ENCODE measurements at places on chromosomes 6 and 20.

- DNase-seq: no peak
Measured at GRCh38 chr20:29756664-29757063, 1500.8 kb upstream of the DEFB115 start.

GRCh38 chr20:5327356-5327755, 10.6 kb upstream of the PROKR2 start:
- no peak for DNase-seq

GRCh38 chr6:163955096-163955495, 540.6 kb downstream of the QKI start:
- DNase-seq: no peak

DNA sequence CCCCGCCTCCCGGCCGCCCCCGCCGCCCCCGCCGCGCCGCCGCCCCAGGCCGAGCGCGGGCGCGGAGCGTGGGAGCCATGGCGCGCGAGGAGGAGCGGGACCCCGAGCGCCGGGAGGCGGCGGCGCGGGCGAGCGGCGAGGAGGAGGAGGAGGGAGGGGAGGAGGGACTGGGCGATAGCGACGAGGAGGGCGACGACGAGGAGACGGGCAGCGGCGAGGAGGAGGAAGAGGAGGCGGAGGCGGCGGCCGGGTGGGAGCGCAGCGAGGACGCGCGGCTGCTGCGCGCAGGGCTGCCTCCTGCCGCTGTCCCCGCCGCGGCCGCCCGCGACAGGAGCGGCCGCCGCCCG, at the start of gene SLC24A3:
SLC24A3 (plus strand) TSS at position 174 of the 347 bp plus-strand sequence.
- DNase-seq: no peak

GRCh38 chr6:140138311-140139010, 764.0 kb upstream of the CITED2 start:
- no peak for DNase-seq

DNA sequence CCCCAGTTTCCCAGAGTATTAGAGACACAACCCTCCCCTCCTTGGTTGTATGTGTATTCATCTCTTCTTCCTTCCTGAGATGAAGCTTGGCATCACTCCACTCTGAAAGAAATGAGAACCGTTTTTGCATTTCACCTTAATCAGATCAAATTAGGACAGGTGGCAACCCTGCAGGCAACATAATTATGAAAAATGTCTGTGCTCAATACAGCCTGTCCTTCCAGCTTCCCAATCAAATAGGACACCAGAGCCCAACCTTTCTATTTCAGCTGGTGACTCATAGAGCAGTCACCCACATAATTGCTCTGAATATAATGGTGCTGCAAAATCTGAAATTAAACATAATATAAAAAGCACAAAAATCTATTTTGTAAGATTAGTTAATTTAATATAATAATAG, 310.2 kb upstream of the AGPAT4 start:
- no peak for DNase-seq

DNA sequence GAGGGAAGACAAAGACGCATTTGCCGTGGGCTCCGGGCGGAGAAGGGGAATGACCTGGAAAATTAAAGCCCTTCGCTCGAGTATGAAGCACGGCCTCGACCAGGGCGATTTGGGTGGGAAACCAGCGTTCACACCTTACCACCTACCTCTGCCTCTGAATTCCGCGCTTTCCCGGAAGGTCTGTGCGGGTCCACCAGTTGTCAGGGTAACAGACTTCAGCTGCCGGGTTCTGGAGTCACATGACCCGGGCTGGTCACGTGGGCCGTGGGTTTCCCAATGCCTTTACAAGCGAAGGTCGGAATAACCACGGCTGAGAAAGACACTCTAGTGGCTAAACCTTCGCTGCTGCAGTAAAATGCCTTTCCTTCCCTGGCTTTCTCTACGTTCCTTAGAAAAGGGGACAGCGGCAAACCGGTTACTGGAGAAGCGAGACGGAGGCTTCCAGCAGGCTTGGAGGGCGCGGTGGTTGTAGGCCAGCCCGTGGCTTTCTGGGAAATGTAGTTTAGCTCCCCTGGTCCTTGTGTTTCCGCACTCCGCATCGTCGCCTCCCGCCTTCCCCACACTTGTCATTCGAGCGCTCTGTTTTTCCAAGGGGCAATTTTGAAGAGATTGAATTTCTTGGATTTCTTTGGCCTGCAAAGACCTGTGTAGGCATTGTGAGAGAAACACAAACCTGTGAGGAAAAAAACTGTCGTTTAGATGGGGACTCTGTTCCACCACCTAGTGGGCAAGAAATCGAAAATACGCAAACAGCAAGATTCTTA, at the start of gene CEP162:
CEP162 (minus strand) TSS at position 210 of the 764 bp plus-strand sequence. CDS start 1,250 bp downstream, outside the sequence.
- DNase-seq: peak; percentile 91

DNA sequence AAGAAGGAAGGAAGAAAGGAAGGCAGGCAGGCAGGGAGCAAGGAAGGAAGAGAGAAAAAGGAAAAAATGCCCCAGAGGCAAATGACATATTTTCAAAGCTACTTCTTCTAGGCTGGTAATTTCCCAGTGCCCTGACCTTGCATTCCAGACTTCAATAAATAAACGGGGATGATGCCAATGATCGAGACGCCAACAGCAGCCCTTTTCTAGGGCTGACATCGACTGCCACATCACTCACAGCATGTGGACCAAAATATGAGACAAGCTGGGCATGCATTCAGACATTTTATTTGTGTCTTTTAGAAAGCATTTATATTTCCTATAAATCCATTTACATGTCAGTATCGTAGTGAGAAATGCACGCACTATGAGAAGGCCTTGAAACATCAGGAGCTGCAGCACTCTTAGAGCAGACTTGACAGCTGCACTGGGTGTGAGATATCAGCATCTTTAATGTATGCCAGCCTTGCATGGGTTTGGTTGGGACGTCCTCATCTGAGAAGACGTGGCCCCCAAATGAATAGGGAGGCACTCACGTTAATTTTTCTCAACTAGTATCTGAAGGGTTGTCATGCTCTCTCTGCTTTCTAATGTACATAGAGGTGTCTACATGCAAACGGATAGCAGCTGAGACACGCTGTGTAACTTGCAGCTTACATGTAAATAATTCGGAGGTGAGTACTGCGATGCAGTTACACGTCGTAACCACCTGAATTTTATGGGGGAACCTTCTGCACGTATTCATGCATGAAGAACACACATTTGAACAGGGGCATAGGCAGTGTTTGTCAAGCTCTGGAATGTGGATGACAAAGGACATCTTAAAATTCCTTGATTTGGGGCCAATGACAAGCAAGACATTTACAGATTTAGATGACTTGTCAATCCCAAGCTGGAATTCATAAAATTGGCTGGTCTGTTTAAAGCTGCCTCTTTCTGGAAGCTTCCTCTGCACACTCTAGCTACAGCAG, 149.1 kb upstream of the AGPAT4 start:
- no peak for DNase-seq

GRCh38 chr20:36214684-36215256, 21.5 kb upstream of the AAR2 start:
- peak; percentile 27 for DNase-seq

- no peak for DNase-seq
Measured at GRCh38 chr20:9427430-9428291, 86.7 kb upstream of the LAMP5 start.

DNA sequence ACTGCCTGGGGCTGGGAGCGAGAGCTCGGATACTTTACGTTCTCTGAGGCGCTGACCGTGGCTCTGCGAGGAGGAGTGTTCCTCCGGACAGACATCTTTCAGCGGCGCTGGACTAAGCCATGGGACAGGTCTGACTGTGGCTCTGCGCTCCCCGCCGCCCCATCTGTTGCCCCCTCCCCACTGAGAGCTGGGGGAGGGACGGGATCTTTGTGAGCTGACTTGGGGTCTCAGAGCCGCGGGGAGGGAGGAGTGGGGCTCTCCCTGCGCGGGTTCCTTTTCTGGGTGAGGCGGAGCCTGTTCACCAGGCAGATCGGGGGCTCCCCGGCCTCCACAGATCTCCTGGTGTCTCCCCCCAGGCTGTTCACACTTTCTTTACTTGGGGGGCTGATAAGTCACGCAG, 11.3 kb upstream of the GATA5 start:
- DNase-seq: no peak

- no peak for DNase-seq
Measured at GRCh38 chr20:53016534-53017042, 44.4 kb downstream of the TSHZ2 start.

DNA sequence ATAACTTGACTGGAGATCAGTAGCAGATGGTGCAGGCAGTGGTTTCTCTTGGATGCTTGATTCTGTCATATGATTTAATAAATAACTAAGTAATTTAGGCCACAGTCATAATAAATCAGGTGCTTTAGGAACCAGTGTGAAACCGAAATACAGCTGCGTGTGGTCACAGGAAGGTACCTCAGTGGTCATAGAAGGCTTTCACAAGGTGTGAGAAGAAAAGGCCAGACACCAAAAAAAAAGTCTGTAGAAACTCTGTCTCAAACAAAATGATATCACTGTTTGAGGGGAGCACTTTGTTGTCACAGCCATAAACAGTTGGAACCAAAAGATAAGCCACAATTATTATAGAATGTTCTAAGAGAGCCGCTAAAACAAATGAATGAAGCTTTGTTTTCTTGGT, 56.5 kb downstream of the ARMC2 start:
- no peak for DNase-seq

DNA sequence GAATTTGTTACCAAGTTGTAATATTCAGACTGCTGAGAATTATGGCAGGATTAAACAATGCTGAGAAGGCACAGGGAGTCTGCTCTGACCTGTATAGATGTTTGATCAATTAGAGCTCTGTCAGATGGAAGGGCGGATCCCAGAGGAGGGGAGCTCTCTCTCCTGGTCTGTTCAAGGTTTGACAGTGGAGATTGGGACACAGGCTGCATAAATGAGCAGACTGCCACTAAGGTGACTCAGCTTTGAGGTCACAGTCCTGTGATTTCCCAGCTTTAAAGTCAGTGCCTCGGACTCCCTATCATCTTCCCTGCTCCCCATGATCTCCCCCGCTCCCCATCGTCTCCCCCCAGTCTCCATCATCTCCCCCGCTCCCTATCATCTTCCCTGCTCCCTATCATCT, 59.2 kb upstream of the SLC22A23 start:
- DNase-seq: no peak

DNA sequence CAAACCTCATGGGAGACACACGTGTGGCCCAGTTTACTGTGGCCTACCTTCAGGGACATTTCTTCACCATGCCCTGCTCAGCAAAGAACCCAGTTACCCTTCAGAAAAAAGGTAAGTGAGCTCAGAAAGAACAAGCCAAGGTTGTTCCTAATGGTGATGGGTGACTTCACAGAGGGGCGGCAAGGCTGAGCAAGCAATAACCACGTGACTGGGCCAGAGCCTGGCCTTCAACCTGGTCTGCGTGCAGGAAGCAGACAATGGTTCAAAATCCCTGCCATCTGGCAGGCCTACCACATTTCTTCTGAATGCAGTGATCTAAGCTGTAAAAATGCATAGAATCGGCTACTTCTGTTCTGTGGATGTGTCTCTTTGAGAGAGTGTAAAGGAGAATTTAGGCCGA, 115.5 kb upstream of the CST7 start:
- no peak for DNase-seq

GRCh38 chr6:381742-382461, 9.7 kb upstream of the IRF4 start:
- no peak for DNase-seq

DNA sequence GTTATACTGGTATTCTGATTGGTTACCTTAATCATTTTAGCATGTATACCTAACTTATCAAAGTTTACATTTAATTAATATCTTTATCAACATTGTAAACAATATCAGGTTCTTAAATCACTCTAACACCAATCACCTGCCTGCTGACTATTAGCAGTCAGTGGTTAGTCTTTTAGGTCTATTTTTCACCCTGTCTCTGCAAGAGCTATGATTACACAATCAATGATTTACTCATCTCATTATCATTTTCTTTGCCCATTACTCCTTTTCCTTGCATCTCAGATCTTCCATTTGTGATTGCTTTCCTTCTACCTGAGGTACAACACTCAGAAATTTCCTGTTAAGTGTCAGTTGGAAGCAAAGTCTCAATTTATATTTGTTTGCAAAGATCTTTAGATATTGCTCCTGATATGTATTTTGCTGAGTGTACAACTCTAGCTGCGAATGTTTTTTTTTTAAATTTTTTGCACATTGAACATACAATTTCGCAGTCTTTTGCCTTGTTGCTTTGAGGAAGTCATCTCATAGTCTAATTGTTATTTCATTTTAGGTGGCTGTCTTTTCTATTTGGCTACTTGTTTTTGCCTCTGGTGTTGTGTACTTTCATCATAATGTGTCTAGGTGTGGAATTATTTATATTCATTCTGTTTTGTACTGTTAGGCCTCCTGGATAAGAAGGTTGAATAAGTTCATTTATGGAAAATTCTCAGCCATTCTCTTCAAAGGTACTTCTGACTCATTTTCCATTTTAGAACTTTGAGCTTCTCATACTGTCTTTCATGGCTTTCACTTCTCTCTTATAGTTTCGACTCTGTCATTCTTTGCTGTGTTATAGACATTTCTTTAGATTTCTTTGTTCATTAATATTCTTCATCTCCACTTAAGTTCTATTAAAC, 104.9 kb upstream of the CEP162 start:
- no peak for DNase-seq

- no peak for DNase-seq
Measured at GRCh38 chr20:853406-853996, 20.0 kb downstream of the FAM110A start.

DNA sequence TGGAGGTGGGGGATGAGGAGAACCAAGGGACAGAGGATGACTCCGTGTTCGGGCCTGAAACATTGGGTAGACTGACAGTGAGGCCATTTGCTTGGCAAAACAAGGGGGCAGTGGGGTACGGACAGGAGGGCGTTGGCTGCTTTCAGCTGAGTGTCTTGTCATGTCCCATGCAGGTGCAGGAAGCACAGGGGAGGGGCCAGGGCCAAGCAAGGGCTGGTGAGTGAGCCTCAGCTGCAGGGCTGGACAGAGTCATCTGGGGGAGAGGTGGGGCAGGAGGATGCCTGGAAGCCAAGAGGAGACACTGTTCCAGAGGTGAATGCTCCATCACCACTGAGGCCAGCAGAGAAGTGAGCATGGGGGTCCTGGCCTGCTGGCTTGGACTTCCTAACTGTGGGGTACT, 78.4 kb downstream of the ERMARD start:
- DNase-seq: no peak

- peak; percentile 11 for DNase-seq
Measured at GRCh38 chr6:144152334-144152900, 2.1 kb downstream of the STX11 start.

DNA sequence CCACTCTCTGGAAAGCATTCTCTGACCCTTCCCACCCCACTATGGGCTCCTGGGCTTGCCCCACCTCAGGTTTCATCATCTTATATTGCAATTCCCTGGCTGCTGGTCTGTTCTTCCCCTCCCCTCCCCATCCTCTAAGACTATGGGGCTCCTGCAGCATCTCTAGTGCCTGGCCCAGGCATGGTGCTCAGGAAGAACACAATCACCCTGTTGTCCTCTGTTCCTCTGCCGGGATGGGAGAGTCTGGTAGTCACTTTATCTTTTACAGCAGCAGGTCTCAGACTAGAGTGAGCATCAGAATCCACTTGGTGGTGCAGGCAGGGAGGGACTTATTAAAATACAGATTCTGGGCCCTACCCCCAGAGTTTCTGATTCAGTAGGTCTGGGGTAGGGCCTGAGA, 5.0 kb upstream of the LPIN3 start:
- no peak for DNase-seq

DNA sequence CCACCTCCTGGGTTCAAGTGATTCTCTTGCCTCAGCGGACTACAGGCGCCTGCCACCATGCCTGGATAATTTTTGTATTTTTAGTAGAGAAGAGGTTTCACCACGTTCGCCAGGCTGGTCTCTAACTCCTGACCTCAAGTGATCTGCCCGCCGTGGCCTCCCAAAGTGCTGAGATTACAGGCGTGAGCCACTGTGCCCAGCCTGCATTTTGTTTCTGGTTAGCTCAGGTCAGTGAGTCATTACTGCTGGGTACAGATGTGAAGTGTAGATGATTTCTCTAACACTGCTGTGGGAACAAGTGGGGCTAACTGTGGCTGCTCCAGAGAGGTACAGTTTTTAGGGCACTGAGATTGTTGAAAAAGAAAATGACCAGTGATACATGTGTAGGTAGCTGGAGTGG, 188.6 kb downstream of the PRL start:
- no peak for DNase-seq

All from activated CD4-positive, alpha-beta T cell treated with anti-CD3 and anti-CD28 coated beads, Interleukin-2, Interleukin-6, amounts not matched to agents 100 ng/mL and 50 ng/mL, durations not matched to agents 16 hours and 8 hours (primary cell).